ENCODE measurements at places on chromosomes 13 and 19. TPM values are rescaled to one million over a fixed set of nuclear protein-coding genes. Genes with fewer than 3 reads are reported as not detected.

- H3K27me3 ChIP-seq: no peaks in the 10 kb centered on the region
- peaks cover 54% of the 10 kb centered on the region for H3K36me3 ChIP-seq
- H3K4me1 ChIP-seq: no peaks in the 10 kb centered on the region
These were observed 50.3 kb downstream of the ZNF44 start for GRCh38 chr19:12244370-12244769.

DNA sequence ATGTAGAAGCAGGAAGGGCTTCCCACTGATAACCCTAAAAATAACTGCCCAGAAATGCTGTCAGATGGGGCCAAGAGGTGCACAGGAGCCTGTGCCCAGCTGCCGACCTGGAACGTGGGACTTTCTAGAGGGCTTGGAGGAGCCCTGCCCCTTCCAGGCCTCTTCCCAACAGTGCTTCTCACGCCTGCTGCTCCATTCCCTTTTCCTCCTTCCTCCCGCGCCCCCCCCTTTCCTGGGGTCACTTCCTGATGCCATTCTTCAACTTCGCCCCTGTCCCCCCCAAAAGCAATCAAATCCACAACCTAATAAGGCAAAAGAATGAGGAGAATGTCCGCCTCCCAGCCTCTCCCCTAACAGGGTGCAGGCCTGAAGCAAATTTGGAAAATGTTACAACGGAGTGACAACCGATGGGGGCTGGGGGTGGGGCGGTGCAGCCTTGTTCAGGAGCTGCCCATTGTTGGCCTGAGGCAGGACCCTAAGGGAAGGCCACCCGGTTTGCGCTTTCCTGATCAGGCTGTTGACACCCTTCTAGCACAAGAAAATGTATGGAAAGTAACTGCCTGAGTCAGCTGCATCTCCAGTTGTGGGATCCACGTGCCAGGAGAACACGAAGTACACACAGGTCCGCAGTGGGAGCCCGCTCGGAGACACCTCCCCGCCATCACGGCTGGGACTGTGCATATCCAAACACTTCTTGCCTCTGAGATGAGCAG, 18.7 kb downstream of the ACTN4 start:
- H3K27ac ChIP-seq: peak overlapping the region; percentile 84
- H3K27me3 ChIP-seq: no peaks in the 10 kb centered on the region
- no peaks in the 10 kb centered on the region for H3K36me3 ChIP-seq
- H3K4me3 ChIP-seq: peak overlapping the region; percentile 81

DNA sequence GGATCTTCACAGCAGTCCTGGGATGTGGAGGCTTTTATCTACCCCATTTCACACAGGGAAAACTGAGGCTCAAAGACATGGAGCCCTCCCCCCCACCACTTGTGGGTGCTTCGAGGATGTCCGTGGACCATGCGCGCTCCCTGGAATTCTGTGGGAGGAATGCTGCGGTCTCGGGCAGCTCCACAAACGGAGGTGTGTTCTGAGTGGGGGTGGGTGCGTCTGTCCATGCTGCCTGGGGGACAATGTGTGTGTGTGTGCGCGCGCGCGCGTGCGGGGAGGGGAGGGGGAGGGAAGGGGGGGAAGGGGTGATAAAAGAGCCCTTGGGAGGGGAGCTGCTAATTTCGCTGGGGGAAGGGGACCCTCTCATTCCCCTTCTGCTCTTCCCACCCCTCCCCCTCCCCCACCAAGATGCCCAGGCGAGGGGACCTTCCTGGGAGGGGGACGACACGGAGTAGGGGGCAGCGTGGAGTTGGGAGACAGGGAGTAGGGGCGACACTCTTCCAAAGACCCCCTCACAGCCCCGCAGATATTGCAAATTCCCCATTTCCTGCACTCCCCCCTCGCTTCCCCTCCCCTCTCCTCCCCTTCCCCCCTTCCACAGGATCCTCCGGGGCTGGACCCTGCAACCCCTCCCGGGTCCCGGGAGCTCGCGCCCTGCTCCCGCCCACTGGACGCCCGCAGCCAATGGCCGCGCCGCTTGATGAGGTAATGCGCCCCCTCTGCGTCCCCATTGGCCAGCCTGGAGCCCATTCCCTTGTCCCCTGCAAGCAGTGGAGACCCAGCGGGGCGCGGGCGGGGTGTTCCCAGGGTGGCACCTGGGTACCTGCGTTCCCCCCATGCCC, 18.9 kb upstream of the ZNRF4 start:
- peaks cover 48% of the 10 kb centered on the region for H3K27me3 ChIP-seq
- H3K4me3 ChIP-seq: no peak overlapping the region
- no peak for DNase-seq
- H3K27ac ChIP-seq: no peak overlapping the region

DNA sequence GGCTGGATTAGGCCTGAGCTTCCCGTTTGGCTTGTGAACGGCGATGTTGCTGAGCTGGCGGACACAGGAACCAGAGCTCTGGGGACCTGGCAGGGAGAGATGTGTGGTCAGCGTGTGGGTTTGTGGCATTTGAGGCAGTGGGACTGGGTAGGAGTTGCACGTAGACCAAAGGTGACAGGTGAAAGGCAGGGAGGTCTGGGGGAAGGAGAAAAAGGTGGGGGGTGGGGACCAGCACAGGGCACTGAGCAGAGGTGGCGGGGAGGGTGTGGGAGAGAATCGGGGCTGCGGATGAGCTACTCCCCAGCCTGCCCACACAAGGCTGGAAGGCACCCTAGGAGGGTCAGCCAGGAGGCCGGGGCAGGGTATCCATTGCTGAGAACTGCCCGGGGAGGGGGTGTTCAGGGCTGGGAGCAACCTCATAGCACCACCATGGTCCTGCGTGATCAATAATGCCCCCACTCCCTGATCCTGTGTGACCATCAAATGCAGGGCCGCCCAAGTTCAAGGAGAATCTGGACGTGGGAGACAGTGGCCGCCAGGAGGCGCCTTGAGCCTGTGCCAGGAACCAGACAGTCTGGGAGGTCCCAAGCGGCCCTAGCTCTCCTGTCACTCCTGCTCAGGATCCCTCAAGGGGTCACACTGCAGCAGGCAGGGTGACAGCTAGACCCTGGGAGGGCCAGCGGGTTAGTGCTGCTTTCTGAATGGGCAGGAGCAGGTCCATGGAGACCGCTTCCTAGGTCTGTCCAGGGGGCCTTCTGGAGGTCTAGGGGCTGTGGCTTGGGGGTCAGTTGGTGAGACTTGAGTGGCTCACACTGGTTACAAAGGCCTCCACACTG, 12.8 kb upstream of the SELENOW start:
- H3K27ac ChIP-seq: no peak overlapping the region
- H3K27me3 ChIP-seq: peaks cover 9% of the 10 kb centered on the region
- H3K4me1 ChIP-seq: peaks cover 4% of the 10 kb centered on the region
- no peaks in the 10 kb centered on the region for H3K36me3 ChIP-seq

- H3K4me3 ChIP-seq: no peak overlapping the region
- DNase-seq: no peak
- H3K36me3 ChIP-seq: peaks cover 14% of the 10 kb centered on the region
- peaks cover 7% of the 10 kb centered on the region for H3K27me3 ChIP-seq
These were observed 28.9 kb upstream of the CYSLTR2 start for GRCh38 chr13:48624858-48625257.

DACT3 gene
- total RNA-seq: not detected

CILP2 gene
- total RNA-seq: 0.21 TPM
